ENCODE measurements at places on chromosomes 3 and 15.

DNA sequence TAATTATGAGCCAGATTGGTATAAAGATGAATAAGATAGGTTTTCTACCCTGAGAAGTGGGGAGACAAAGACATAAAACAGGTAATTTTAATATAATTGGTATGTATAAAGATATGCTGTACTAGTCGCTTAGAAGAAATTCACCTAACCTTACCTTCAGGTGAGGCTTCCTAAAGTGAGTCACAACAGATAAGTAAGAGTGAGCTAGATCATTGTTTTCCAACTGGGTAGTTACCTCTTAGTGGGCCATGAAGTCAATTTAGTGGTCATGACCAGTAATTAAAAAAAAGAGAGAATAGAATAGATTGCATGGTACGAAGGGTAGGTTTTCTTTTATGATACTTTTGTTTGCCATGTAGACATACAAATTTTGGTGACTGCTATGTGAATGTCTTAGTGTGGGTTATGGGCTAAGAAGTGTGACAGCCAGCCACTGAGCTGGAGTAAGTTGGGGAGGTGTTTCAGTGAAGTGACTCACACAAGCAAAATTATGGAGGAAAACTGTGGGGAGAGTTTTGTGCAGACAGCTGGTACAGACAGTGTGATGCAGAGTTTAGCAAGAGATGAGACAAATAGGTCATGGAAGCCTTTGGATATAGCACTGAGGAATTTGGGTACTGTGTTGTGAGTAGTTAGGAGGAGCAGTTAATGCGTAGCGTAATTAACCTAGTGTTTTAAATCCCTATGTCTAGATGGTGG is 8.2 kb downstream of the TRNT1 start:
- DNase-seq = no peak

- no peak for DNase-seq
Measured at GRCh38 chr3:32224016-32224516, 14.4 kb upstream of the CMTM8 start.

DNA sequence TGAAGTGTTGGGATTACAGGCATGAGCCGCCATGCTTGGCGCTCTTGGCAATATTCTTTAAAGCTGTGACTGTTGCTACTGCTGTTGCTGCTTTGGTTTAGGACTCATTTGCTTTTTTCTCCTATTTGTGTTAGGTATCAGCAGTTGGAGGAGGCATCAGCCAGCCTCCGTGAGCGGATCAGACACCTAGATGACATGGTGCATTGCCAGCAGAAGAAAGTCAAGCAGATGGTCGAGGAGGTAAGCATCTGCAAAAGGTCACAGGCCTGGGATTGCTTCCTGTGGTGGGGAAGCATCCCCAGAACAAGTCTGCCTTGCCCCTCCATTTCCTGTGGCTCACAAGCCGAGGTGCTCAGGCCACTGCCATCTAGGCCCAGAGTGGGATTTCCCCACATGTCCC is 47.6 kb downstream of the MYZAP start:
- DNase-seq = no peak

DNA sequence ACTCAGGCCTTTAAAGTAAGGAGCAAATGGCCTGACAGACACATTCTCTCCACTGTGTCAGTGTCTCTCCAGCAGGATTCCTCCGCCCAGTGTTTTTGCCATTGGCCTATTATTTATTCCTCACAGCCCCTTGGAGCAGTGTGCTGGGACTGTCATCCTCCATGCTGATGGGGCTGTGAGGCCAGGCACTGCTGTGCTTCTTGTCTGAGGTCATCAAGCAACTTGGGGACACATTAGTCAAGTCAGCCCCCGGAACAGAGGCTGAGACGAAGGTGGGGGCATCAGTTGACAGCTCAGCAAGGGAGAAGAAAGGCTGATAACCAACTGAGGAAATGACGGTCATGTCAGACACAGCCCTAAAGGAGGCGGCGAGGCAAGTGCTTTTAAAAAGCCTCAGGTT is 67.4 kb downstream of the XXYLT1 start:
- DNase-seq = peak; percentile 34

- no peak for DNase-seq
Measured at GRCh38 chr15:38975282-38975990, 410.8 kb upstream of the RASGRP1 start.

DNA sequence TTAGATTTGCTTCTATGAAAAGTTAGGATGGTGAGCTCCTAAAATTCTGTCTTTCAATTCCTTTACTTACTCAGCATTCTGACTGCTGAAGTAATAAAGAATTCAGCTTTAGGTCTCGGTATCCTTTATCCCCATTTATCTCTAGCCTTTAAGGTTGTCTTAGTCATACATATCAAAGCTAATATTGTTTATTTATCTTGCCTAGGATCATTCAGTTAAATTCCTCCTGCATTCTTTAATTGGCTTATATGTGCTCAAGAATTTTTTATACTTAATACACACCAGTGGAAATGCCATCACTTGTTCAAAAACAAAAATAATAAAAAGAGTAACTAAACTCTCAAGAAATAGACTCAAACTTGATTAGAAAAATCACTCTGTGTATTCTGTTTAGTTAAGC is 507.0 kb downstream of the ZPLD1 start:
- no peak for DNase-seq

GRCh38 chr3:44939581-44940036 is 36.4 kb downstream of the ZDHHC3 start:
- no peak for DNase-seq

DNA sequence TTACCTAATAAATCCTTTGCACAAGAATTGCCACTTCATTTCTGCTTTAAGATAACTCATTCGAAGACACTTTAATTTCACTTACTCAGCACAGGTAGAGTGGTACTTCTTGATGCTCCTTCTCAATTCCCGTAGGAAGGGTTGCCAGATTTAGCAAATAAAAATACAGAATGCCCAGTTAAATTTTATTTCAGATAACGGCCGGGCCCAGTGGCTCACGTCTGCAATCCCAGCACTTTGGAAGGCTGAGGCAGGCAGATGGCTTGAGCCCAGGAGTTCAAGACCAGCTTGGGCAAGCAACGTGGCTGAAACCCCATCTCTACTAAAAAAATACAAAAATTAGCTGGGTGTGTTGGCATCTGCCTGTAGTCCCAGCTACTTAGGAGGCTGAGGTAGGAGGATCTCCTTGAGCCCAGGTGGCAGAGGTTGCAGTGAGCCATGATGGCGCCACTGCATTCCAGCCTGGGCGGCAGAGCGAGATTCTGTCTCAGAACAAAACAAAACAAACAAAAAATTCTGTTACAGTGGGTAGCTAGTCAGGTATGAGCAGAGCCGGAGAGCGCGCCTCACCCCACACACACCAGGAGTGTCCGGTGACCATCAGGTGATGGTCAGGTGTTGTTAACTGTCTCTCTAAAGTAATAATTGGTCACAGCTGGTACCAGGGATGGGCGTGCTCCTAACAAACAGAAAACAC is 92.8 kb downstream of the DNAH12 start:
- DNase-seq = no peak

- DNase-seq = no peak
Measured at GRCh38 chr3:153980252-153980590, 141.0 kb upstream of the ARHGEF26 start.

DNA sequence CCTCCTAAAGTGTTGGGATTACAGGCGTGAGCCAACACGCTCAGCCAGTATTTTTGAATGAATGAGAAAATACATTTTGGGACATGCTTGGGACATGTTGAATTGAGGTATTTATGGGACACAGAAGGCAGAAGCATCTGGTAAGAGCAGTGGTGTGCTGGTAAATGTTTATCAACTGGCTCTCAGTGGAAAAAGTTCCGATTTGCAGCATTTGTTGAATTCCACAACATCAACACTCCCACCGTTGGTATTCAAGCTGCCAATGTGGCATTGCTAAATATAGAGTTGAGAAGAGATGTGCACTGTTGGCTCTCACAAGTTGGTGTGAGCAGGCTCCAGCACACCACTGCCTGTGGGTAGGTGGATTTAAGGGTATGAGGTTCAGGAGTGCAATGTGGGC is 35.8 kb upstream of the LRRFIP2 start:
- DNase-seq = no peak

- no peak for DNase-seq
Measured at GRCh38 chr3:150402217-150402616, 5.9 kb upstream of the TSC22D2 start.

DNA sequence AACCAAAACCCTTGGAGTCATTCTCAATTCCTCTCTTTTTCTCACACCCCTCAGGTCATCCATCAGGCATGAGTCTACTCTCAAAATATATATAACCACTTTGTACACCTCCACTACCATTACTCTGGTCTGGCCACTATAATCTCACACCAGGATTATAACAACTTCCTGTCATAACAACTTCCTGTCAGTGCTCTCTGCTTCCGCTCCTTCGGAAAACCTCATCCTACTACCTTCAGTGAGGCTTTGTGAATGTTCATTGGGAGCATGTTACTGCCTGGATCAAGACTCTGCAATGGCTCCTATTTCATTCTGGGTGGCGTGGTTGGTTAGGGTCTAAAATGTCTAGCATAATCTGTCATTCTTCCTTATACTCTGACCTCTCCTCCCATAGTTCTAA is 447.4 kb downstream of the MAGI1 start:
- DNase-seq = no peak

GRCh38 chr15:67776600-67776999 is 48.7 kb upstream of the SKOR1 start:
- DNase-seq = no peak

- no peak for DNase-seq
Measured at GRCh38 chr3:112759681-112760080, 87.0 kb downstream of the CD200R1L start.

GRCh38 chr15:91694831-91695210 is 158.7 kb upstream of the SLCO3A1 start:
- DNase-seq = no peak

DNA sequence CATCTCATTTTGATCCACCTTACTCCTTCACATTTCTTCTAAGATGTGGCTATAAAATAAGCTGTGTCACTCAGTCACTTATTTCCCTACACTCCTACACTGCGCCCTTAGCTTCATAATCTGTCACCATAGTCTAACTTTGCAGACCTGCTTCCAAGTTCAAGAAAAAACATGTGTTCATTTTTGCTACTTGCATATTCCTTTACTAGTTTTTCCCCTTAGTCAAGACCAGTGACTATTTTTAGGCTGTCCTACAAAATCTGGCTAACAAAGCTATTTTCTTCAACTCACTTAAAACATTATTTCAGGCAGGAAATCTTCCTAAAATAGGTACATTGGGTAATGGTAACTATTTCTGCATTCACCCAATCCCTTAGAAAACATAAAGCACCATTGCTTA is 272.5 kb downstream of the TBC1D5 start:
- no peak for DNase-seq

DNA sequence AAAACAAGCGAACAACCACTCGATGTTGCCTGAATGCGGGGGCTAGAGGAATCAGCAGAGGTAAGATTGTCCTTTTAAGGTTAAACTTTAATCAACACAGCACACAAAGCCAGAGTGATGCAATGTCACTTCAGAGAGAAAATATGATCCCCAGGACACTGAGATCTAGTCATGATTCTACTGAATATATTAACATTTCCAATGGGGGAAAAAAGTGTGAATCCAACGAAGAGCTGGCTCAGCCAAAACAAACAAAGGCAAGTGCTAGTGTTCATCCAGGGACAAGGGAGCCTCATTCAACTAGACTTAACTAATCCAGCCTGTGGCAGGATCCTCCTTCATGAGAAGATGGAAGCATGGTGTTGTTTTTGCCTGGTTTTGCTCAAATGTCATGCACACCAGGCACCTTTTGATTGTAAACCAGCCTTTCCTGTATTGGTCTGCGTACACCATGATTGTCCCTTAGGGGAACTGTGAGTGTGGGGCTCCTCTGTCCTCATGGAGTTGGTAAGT is 35.8 kb downstream of the SCG5 start:
- no peak for DNase-seq

- no peak for DNase-seq
Measured at GRCh38 chr3:30294241-30294667, 312.1 kb upstream of the TGFBR2 start.

DNA sequence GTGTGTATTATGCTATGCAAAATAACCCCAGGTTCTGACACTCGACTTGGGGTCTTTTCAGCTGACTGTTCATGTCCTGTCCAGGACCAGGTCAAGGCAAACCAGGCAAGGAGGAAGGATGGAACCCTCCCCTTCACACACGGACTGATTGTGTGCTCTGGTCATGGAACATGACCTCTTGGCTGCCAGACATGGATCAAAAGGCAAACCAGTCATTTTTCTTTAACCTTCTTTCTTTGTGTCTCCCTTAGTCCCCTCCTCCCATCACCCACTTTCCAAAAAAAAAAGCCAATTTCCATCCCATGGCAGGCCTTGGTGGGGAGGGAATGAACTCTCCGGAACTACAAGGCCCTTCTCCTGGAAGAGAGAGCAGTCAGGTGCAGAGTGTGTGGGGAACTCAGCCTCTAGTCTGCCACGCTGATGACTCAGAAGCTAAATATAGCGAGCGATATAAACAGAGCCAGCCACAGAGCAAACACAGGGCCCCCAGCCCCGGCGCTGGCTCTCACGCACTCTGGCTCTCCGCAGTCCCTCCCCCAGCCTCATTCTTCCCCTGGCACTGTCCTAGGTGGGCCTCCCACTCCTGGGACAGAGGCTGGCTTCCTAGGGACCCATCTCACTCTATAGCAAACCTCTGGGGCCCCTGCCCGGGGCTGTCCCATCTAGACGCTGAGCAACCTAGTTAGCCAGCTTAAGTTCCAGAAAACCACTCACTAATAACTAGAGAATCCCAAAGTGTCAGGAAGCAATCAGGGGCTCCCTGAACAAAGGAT is 10.0 kb downstream of the BMF start:
- no peak for DNase-seq

- peak; percentile 78 for DNase-seq
Measured at GRCh38 chr15:90184786-90185704, 16.1 kb upstream of the SEMA4B start.

- DNase-seq = no peak
Measured at GRCh38 chr15:38391191-38391590, 62.7 kb upstream of the FAM98B start.

DNA sequence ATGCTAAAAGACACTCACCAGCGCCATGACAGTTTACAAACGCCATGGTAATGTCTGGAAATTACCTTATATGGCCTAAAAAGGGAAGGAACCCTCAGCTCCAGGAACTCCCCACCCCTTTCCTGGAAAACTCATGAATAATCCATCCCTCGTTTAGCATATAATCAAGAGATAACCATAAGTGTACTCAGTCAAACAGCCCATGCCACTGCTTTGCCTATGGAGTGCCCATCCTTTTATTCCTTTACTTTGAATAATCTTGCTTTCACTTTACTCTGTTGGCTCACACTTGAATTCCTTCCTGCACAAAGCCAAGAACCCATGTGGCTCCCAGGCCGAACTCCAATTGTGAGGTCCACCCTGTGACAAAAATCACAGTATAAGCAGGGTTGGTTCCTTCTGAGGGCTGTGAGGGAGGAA is 19.1 kb upstream of the FSTL1 start:
- no peak for DNase-seq

DNA sequence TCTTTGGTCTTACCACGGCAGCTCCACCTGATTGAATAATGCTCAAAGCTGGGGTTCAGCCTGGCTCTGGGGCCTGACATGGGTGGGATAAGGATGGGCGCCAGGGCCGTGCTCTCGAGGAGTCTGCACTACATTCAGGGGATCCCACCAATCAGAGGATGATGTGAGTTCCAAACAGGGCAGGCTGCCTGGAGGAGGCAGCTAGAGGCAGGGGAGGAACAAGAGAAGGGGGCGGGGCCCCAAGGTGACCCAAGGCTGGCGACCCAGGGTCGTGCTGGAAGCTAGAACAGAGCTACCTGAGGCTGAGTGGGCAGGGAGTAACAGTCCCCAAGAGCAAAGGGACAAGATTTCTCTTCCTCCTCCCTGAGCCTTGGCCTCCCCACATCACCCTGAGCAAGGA is 56.1 kb downstream of the PCSK6 start:
- DNase-seq = no peak
